ENCODE measurements at places on chromosomes 2 and 18. TPM values are rescaled to one million over a fixed set of nuclear protein-coding genes. Genes with fewer than 3 reads are reported as not detected.

NPHP1 gene
- total RNA-seq: 5.4 TPM

SOCS6 gene
- 20.2 TPM for total RNA-seq

RTN4 gene
- 105 TPM for total RNA-seq

PIEZO2 gene
- total RNA-seq: 0.33 TPM

MATN3 gene
- total RNA-seq: 0.22 TPM

GPR155 gene
- total RNA-seq: 16.3 TPM

COQ10B gene
- total RNA-seq: 28.2 TPM

SUCLG1 gene
- 292 TPM for total RNA-seq

TTC31 gene
- 9.5 TPM for total RNA-seq

C2orf92 gene
- 1.8 TPM for total RNA-seq

CCDC85A gene
- total RNA-seq: 4.4 TPM

CABYR gene
- not detected for total RNA-seq

UGT1A4 gene
- not detected for total RNA-seq

CRACDL gene
- total RNA-seq: 3.0 TPM

SMYD1 gene
- total RNA-seq: 389 TPM

VAMP5 gene
- total RNA-seq: 47.3 TPM

GMCL1 gene
- total RNA-seq: 5.3 TPM
